ENCODE measurements at places on chromosomes 16 and 17.

DNA sequence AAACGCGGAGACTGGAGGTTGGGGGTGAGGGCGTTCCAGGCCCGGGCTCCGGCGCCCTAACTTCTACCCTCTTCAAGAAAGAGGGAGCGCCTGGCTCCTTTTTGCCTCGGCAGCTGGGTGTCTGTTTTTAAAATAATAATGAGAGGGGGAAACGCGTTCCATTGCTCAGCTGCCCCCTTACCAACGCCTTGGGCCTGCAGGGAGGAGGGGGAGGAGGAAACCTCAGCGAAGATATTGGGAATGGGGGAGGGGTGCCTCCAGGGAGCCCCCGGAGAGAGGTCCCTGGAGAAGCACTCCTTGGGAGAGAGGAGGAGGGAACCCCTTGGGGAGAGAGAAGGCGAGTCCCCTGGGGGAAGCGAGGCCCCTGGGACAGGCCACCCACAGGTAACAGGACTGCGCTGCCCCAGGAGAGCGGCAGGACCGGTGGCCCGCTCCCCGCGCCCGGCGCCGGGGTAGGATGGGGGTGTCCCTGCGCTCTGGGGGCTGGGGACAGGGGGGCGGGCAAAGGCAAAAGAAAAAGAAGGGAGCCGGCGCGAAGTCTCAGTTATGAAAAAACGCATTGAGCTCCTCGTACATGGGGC is 2.7 kb downstream of the NEUROD2 start:
- no peak for DNase-seq

GRCh38 chr17:57016764-57017116 is 38.8 kb downstream of the SCPEP1 start:
- DNase-seq = no peak

- no peak for DNase-seq
Measured at GRCh38 chr17:10003705-10004104, 98.6 kb upstream of the RCVRN start.

- DNase-seq = no peak
Measured at GRCh38 chr16:27452569-27453493, 50.9 kb downstream of the IL21R start.

DNA sequence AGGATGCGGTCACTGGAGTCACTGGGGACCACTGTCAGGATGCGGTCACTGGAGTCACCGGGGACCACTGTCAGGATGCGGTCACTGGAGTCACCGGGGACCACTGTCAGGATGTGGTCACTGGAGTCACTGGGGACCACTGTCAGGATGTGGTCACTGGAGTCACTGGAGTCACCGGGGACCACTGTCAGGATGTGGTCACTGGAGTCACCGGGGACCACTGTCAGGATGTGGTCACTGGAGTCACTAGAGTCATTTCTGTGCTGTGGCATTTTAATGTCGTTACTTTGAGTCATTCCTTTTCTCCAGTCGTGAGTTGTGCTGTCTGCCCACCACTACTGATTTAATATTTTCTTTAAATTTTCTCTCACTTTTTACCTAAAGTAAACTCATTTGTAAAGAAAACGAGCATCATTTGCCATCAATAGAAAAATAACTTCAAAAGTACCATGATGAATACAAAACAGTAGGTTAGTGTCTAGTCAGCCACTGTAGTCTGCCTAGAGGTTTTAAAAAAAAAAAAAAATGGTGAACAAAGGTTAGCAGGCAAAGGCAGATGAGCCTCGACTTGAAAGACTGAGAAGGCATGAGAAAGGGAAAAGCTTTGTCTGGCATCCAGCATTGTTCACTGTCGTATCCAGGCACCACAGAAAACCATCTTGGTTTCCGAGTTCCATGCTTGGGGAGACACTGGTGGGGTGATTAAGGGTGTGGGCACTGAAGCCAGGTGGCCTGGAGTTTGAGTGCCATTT is 346.6 kb downstream of the SNX29 start:
- peak; percentile 52 for DNase-seq

DNA sequence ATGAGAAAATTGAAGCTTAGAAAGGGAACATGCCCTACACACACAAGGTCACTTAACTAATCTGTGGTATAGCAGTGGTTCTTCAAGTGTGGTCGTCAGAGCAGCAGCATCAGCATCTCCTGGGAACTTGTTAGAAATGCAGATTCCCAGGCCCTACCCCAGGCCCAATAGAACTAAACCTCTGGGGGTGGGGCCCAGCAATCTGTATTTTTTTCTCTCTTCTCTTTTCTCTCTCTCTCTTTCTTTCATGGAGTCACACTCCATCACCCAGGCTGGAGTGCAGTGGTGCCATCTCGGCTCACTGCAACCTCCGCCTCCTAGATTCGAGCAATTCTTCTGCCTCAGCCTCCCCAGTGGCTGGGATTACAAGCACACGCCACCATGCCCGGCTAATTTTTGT is 3.9 kb downstream of the NLE1 start:
- DNase-seq = no peak

GRCh38 chr16:19354371-19354770 is 63.3 kb upstream of the TMC5 start:
- DNase-seq = no peak

DNA sequence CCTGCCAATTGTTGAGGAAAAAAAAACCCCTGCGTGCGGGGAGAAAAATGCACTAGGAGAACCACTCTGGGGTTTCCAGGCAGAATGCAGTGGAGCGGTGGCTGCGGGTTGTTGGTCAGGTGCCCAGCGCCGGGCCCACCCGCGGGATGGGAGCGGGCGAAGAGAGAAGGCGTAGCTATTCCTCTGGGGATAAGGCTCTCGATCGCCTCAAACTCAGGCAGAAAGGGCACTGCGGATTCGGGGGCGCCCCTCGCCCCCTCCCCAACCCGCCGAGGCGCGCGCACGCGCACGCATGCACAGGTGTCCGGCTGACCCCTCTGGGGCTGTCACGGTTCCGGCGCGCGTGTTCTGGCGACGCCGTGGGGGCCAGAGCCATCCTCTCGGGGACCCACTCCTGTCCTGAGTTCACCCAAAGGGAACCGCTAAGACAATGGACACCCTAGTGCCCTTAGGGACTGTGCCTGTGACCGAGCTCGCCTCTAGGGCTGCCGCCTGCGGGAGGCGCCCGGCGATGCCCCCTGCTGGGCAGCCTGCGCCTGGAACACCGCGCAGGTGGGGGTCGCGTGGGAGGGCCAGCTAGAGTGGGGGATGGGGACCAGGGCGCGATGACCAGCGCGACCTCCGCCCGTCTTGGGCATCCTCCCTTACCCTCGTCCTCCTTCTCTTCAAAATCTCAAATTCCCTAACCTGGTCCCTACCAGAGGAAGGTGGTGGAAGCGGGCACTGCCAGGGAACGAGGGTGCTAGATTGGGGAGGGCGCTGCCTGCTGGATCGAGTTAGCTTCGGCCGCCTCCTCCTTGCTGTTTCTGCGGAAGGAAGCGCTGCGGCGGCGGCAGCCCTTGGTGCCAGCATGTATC is 14.4 kb upstream of the CBX8 start:
- DNase-seq = peak; percentile 34

DNA sequence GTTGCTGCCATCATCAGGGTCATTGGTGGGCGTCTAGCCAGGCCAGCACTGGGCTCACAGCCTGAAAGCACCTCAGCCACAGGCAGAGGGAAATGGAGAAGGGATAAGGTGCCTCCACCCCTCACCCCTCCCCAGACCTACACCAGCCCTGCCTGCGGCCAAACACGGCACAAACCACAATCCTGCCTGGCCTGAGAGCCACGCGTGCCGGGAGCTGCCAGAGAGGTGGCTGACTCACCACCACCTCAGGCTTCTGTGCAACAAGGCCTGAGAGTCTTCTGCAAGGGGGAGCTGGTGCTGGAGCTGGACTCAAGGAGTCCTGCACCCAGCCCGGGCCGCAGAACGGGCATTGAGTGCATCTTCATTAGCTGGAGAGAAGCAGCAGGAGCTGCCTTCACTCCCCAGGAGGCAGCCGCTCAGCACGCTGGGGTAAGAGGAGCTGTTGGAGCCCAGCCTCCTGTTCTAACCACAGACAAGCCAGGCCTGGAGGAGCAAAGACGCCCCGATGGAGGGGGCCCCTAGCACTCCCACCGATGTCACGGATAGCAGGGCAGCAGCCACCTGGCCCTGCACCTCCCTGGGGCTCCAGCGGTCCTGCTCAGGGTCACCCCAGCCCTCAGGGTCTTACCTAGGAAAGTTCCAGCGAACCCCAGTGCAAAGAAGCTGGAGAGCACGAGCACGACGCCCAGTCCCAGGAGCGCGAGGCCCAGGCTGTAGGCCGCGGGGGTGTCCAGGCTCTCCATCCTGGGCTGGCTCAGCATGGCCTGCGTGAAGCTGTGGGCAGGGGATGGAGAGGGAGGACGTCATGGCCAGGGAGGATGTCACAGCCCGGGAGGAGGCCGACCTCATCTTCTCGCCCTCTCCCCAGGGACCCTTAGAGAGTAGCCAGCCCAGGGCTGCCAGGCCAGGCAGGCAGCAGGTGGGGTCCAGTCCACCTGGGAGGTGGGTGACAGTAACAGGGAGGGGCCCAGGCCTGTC is 16.0 kb upstream of the RASD1 start:
- DNase-seq = no peak

DNA sequence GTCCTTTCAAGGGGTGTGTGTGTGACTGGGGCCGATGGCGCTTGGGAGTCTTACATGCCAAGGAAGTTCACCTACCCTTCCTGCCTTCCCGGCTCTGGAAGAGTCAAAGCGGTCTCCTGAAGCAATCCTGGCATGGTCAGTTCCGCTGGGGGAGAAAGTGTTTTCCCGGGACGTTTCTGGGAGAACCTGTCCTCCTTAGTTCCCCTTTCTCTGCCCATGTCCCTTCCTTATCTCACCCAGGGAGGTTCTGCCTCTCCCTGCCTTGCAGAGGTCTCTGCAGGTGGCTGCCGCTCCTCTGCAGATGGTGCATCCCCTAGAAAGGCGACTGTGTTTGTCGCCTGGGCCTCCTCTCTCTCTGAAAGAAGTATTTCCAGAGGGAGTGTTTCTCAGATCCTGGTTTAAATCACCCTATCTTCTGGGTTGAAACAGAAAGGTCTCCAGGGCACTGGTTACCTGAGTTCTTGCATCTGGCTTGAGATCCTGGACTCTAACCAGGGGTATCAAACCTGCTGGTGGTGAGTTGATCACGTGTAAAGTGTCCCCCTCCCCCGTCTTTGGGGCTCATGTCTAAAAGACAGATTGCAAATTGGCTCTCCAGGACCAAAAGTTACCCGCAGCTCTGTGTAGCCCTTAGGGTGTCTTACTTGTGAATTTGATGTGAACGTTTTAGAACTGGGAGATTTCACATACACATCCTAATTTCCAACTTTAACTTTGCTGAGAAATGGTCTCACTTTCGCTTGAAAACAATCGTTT is 1.9 kb downstream of the PRKCB start:
- DNase-seq = no peak
